ENCODE measurements at places on chromosomes 4 and X. TPM values are rescaled to one million over a fixed set of nuclear protein-coding genes. Genes with fewer than 3 reads are reported as not detected.

OTC gene
- 1.4 TPM for polyA plus RNA-seq

MRFAP1 gene
- polyA plus RNA-seq: 85.2 TPM

OGT gene
- polyA plus RNA-seq: 84.2 TPM

RGS12 gene
- polyA plus RNA-seq: 21.3 TPM

MFAP3L gene
- 1.3 TPM for polyA plus RNA-seq

DNA sequence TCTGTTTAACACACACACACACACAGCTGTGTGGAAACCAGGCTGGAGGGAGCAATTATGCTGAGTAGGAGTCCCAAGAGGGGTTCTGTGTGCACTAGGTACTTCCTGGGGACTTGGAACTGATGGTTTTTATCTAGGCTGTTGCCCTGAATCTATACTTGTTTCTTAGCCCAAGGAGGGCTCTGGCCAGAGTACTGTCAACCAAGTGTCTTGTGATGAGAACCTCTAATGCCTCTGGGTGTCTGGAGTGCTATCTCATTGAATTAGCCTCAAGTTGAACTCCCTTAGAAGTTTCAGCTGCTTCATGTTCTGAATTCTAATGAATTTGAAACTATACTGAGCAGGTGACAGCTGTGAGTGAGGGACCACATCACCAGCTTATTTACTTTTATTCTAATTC lies 16.6 kb downstream of the ARHGAP24 start:
- no peak overlapping the region for H3K27ac ChIP-seq
- H3K4me3 ChIP-seq: no peak overlapping the region
- no peak for DNase-seq
- no peaks in the 10 kb centered on the region for H3K36me3 ChIP-seq
- peaks cover 21% of the 10 kb centered on the region for H3K4me1 ChIP-seq

DNA sequence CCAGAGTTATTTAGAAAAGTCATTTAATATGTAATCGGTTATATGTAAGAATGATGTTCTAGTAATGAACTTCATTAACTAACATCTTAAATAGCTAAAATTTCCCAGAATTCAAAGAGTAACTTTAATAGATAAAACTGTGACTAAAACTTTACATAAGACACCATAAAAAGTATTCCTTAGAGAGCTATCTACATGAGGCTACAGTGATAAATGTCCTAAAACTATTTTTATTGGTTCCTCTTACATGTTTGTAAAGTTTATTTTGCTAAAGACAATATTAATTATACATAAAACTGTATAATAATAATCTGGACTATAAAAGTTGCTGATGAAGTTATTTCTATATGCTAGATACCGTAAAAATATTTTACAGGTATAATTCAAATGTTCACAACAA lies 897.7 kb upstream of the EPHA5 start:
- no peak for DNase-seq
- H3K27ac ChIP-seq: no peak overlapping the region
- no peaks in the 10 kb centered on the region for H3K36me3 ChIP-seq
- no peaks in the 10 kb centered on the region for H3K4me1 ChIP-seq

- no peaks in the 10 kb centered on the region for H3K36me3 ChIP-seq
- H3K4me1 ChIP-seq: no peaks in the 10 kb centered on the region
- DNase-seq: no peak
- no peaks in the 10 kb centered on the region for H3K27me3 ChIP-seq
- H3K4me3 ChIP-seq: no peak overlapping the region
- no peak overlapping the region for H3K27ac ChIP-seq
These were observed 118.9 kb upstream of the RASGEF1B start for GRCh38 chr4:81590596-81590995.

- no peak overlapping the region for H3K27ac ChIP-seq
- H3K27me3 ChIP-seq: no peaks in the 10 kb centered on the region
- H3K4me1 ChIP-seq: no peaks in the 10 kb centered on the region
- no peak for DNase-seq
These were observed 28.9 kb upstream of the PRPS1 start for GRCh38 chrX:107599450-107599861.

DNA sequence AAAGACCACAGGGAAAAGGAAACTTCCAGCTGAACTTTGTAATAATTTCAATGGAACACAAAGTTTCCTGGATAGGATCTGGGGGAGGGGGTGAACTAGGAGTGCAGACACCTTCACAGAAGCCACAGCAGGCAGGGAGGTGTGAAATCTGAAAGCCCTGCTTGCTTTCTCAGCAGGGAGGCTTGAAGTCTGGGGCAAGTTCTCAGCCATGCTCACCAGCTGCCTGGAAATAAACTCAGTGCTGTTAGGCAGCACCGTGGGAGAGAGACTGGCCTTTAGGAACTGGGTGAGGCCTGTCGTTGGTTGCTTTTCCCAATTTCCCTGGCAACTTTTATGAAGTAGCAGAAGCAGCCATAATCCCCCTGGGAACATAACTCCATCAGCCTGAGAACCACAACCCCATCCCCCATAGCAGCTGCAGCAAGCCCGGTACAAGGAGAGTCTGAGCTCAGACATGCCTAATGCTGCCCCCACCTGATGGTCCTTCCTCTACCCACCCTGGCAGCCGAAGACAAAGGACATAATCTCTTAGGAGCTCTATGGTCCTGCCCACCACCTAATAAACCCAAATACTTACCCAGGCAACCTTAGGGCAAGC lies 39.2 kb upstream of the NMU start:
- H3K4me1 ChIP-seq: no peaks in the 10 kb centered on the region
- H3K27ac ChIP-seq: no peak overlapping the region
- H3K4me3 ChIP-seq: no peak overlapping the region

DNA sequence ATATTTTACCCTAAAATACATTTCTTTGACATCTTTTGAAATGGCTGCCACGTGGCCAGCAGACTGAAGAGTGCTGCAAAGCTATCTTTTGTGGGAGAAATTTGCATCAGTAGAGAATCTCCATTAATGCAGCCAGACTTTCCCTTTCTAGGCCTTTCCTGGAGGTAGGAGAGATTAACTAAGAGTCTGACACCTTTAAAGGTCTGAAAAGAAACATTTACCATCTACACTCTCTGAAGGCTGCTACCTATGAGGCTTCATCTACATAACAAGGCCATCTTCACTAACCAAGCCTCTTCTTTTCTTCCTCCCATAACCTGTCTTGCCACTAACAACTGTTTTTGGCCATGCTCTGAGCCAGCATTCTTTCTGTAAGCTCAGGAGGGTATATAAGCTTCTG lies 17.8 kb upstream of the SPRY1 start:
- no peak for DNase-seq
- H3K4me3 ChIP-seq: no peak overlapping the region
- no peak overlapping the region for H3K27ac ChIP-seq
- H3K4me1 ChIP-seq: no peaks in the 10 kb centered on the region
- no peaks in the 10 kb centered on the region for H3K27me3 ChIP-seq
- no peaks in the 10 kb centered on the region for H3K36me3 ChIP-seq

DNA sequence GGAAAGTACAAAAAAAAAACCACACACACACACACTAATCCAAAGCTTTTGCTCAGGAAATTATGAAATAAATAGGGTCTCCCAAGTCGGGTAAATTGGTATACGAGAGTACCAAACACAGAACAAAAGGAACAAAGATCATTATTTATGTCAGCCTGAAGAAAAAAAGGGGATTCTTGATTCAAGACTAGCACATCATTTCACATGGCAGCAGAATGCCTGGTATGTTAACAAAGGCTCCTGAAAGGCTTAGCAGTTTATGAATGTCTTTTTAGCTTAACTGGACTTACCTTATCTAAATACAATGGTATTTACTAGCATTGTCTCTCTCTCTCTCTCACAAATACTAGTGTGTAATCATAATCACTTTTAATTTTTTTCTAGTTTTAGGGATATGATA lies 11.3 kb downstream of the RAP2C start:
- no peaks in the 10 kb centered on the region for H3K36me3 ChIP-seq
- H3K27me3 ChIP-seq: no peaks in the 10 kb centered on the region
- no peak overlapping the region for H3K4me3 ChIP-seq
- peaks cover 4% of the 10 kb centered on the region for H3K4me1 ChIP-seq
- no peak for DNase-seq
- no peak overlapping the region for H3K27ac ChIP-seq

DNA sequence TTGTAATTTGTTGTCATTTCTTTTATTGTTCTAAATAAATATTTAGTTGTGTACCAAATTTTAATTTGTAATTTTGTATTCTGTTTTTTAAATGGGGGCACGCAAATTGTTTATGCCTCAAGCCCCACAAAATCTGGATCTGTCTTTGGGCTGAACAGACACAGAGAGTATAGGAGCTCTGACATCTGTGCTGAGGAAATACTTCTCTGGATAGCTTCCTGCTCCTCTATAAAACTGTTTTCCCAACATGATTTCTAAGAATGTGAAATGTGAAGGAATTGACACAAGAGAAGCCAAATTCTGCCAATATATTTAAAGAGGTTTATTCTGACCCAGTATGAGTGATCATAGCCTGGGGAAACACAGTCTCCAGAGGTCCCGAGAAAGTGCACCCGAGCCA lies 93.0 kb downstream of the IL13RA2 start:
- no peak for DNase-seq
- H3K4me1 ChIP-seq: no peaks in the 10 kb centered on the region
- H3K27me3 ChIP-seq: no peaks in the 10 kb centered on the region
- H3K4me3 ChIP-seq: no peak overlapping the region
- no peak overlapping the region for H3K27ac ChIP-seq

- no peaks in the 10 kb centered on the region for H3K36me3 ChIP-seq
- no peak overlapping the region for H3K27ac ChIP-seq
- no peak overlapping the region for H3K4me3 ChIP-seq
- no peak for DNase-seq
- H3K27me3 ChIP-seq: no peaks in the 10 kb centered on the region
- no peaks in the 10 kb centered on the region for H3K4me1 ChIP-seq
These were observed 1310.1 kb downstream of the ADGRL3 start for GRCh38 chr4:62510228-62510627.

DNA sequence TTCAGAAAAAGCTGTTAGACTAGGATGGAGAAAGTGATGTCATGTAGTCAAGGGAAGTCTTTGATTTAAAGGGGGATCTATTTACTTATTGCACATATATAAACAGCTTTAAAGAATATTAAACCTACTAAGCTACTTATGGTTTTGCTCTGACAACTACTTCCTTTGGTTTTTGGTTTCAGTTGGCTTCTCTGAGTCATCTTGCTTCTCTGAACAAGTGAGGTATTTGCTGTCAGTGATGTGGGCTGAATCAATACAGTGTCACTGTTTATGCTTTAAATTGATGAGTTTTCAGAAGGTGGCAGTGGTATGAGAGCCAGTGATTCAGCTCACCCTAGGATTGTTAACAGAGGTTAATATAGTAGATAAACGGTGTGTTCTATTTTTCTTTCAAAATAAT lies 75.1 kb downstream of the CEP44 start:
- H3K36me3 ChIP-seq: no peaks in the 10 kb centered on the region

GRCh38 chr4:20185103-20185502 lies 66.6 kb upstream of the SLIT2 start:
- H3K4me1 ChIP-seq: no peaks in the 10 kb centered on the region
- no peaks in the 10 kb centered on the region for H3K27me3 ChIP-seq
- H3K27ac ChIP-seq: no peak overlapping the region
- no peak for DNase-seq
- no peak overlapping the region for H3K4me3 ChIP-seq

All from pancreas (tissue), 10 donors.